ENCODE measurements at places on chromosomes 2 and 18.

DNA sequence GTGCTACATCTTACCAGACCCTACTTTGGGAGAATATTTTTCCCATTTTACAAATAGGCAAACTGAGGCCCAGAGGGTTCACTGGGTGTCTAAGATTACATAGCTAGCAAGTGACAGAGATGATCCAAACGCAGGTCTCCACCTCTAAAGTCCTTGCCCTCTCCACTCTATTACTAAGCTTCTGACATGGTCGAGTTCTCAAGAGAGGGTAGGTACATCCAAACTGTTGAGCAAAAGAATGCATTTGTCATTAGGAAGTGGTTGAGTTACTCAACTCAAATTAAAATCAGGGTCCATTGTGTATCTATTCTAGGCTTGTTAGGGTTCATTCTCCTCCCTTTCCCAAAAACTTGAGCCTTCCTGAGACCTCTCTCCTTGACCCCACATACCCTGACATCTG lies 680.6 kb upstream of the FANCL start:
- DNase-seq: no peak

DNA sequence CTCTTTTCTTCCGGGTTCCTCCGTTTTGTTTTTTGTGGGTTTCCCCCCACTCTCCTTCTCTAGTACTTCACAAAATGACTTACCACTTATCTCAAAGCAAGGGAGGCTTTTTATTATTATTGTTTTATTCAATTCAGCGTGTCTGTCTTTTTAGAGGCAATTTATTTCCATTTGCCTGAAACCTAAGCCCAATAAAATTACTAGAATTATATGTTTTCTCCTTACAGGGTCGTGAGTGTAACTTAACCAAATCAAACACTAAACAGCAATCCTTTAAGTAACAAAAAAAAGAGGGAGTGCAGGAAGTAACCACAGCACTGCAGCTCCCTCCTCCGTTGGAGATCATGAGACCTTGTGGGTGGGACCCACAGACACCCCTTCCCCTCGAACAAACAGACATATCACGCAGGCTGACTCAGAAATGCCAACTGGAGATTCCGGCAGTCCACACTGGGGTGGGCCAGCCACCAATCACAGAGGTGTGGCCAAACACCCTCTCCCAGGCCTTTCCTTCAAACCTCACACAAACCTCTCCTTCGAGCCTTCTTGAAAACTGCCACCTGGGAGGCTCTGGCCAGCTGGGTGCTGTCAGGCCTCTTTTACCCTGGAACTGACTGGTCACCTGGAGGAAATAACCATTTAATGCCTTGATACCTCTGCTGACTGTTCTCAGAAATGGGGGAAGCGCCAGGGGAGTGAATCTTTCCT lies 207.1 kb upstream of the SMAD2 start:
- no peak for DNase-seq

- DNase-seq: no peak
These were observed 11.3 kb downstream of the GLS start for GRCh38 chr2:190891889-190892288.

DNA sequence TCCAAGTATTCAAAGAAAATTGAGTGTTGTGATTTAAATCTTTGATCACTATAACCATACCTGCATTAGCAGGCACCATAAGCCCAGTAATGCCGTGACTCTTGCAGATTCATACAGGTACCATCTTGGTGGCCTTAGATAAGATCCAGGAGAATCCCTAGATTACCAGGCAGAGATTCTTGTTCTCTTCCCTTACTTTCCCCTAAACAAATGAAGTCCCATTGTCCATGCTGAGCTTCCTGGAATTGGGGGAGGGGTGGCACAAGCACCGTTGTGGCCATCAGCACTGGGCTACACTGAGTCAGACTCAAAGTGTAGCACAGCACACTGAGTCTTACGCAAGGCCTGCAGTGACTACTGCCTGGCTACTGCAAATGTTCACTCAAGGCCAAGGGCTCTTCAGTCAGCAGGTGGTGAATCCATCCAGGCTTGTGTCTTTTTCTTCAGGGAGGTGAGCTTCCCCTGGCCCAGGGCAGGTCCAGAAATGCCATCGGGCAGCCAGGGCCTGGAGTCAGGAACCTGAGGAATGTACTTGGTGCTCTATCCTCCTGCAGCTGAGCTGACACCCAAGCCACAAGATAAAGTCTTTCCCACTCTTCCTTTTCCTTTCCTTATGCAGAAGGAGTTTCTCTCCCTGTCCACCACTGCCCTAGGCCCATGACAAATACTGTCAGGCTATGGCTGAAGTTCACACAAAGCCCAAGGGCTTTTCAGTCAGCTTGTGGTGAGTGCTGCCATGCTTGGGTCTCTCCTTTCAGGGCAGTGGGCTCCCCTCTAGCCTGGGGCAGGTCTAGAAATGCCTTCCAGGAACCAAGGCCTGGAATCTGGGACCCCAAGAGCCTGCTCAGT lies 52.6 kb downstream of the CD28 start:
- no peak for DNase-seq

DNA sequence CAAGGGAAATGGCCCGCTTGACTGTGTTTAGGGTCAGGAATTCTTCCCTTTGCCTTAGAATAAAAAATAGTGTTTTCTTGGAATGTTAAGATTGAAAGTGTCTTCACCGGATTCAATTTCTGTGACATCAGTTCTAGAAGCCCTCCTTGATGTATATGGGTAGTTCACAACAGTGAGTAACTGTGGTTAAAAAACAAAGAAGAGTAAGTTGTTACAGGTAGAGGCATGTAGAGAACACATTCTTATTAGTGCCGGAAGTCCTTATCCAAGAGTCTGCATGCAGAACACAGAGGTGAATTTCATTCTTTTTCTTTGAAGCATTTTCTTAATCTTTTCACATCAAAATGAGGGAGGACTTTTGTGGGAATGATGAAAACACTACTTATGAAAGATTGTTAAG lies 105.5 kb downstream of the FMNL2 start:
- no peak for DNase-seq

DNA sequence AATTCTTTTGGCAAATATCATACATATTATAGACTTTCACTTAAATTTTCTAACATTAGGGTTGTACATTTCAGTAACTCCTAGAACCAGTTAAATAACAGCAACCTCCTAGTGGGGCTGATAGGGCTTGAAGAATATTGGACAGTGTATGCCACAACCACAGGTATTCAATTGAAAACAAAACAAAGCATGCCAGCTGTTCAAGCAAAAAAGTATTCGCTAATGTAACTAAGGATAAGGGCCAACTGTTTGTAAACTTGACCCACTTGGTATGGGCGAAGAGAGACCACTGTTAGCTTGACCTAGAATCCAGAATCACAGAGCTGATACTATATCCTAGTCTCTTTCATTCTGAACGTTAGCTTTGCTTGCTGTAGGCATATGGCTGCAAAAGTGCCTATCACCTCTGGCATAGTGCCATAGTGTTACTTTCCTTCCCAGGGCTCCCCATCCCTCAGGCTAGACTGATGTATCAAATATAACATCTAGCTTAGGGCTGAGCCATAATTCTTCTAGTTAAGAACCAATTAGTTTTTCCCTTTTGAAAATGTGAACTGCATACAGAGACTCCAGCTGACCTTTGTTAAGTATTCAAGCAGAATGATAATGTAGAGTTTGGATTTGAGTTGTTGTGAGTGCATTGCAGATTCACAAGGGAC lies 458.8 kb upstream of the NRXN1 start:
- no peak for DNase-seq

- no peak for DNase-seq
These were observed 202.9 kb upstream of the HDAC4 start for GRCh38 chr2:239603411-239604356.

GRCh38 chr2:165277860-165278656 lies 38.8 kb downstream of the SCN2A start:
- DNase-seq: no peak

Data from effector CD8-positive, alpha-beta T cell (primary cell).